Vagina (tissue), 2 donors: ENCODE measurements at places on chromosomes 7 and 10.
A peak's percentile ranks its signal among the peaks of the same experiment; 100 is the strongest.

DNA sequence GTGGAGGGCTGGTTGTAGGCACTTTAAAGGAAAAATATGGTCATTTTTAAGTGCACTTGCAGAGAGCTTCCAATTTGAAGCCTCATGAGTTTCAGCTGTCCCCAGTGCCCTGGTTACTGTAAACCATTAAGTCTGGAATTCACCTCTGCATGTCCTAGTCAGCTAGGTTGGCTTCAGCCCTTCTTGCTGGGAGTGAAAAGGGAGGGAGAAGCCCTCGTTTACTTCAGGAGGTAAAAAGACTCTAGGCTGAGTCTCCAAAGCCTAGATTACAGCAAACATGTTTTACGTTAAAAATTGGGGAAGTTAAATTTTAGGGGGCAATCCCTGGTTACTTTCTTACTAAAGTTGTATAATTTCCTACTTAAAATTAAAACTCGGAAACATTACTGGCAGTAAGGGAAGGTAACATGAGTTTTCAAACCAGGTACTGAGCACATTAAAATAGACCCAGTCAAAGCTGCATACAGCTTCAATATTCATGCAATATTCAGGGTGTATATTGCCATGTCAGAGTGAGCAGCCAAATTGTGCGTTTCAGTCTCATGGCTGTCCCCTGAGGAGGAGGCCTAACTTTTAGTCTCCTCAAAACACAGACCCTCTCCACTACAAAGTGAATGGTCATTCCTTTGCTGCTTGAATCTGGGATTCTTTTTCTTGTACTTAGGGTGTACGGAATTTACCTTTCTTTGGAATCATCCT lies 156.7 kb downstream of the PRKG1 start:
- H3K4me3 ChIP-seq, result no peak overlapping the region
- DNase-seq, result no peak
- no peaks in the 10 kb centered on the region for H3K27me3 ChIP-seq
- no peak overlapping the region for H3K27ac ChIP-seq

DNA sequence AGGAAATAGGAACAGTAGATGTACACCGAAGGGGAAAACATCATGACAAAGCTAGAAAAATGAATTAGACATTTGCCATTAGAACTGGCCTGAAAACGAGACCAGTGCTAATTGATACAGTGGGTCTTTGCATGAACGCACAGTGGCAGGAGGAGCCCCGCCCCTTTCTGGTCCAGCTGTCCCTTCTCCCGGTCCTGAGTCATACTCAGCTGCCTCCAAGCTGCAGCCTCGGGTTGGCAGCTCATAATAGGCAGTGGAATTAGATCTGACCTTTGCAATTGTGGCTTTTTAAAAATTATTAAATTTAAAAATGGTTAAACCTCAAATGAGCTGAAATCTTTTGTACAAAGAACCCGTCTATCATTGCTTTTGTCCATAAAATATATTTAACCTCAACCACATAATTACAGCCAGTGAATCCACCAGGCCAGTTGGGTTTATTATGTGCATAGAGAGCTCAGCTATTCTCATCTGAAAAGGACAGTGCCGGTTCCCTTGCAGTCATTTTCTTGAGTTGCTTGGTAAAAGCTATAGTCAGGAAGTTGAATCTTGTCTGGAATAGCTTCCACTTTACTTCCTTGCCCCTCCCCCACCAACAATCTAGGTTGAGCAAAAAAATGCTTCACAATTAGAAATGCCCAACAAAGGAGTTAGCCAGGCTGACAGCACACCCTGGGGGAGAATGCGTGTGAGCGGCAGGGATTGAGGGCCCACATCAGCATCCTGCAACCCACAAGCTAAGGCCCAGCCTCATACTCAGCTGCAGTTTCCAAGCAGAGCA lies 147.1 kb downstream of the BUB3 start:
- no peaks in the 10 kb centered on the region for H3K27me3 ChIP-seq
- no peaks in the 10 kb centered on the region for H3K36me3 ChIP-seq
- no peak for DNase-seq
- H3K4me3 ChIP-seq, result no peak overlapping the region

DNA sequence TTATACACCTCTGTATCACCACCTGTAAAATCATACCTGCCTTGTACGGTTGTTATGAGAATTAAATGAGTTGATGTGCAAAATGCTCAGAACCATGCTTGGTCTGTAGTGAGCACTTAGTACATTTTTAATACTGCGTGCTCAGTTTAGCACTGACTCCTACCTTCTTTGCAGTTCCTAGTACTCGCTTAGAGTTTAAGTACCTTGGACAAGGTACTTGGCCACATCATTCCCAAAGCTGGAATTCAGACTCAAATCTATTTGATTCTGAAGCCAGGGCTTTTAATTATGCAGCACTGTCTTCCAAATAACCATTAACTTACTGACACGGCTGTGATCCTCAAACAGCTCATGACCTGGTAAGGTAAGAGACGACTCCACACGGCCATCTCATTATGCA lies 100.0 kb upstream of the AGK start:
- no peaks in the 10 kb centered on the region for H3K27me3 ChIP-seq
- H3K4me1 ChIP-seq, result no peaks in the 10 kb centered on the region
- no peak overlapping the region for H3K27ac ChIP-seq
- H3K36me3 ChIP-seq, result no peaks in the 10 kb centered on the region

GRCh38 chr7:158044482-158044823 lies 543.2 kb downstream of the PTPRN2 start:
- no peak overlapping the region for H3K27ac ChIP-seq

DNA sequence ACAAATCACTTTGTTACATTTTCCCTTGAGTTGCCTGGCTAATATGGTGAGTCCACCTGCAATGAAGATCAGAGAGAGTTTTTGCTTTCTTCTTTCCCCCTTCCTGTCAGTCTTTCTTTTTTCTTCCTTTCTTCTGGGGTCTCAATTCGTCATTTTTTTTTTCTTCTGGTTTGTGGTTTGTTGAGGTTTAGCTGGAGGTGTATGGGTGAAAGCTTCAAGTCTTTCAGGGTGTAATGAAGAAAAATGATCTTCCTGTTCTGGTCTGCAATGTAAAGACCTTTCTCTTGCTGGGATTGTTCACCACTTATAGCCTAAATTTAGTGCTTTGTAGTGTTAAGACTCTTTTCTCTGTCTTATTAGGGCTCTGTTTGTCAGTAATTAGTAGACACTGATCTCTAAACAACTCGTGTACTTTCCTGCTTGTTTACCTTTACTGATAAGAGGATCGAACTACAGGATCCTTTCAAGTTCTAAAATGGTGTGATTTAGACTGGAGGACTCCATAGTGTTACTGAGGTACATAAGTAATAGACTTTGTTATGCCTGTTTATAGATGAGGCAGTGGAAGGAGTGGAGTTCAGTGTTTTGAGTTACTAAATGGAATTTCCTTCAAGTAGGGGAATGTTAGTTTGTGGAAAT lies 129.1 kb downstream of the SUGCT start:
- no peaks in the 10 kb centered on the region for H3K4me1 ChIP-seq
- H3K36me3 ChIP-seq, result no peaks in the 10 kb centered on the region
- no peak overlapping the region for H3K27ac ChIP-seq

GRCh38 chr10:297567-297966 lies 162.3 kb downstream of the ZMYND11 start:
- H3K4me1 ChIP-seq, result peaks cover 8% of the 10 kb centered on the region
- peak overlapping the region; percentile 69 for H3K27ac ChIP-seq
- H3K36me3 ChIP-seq, result no peaks in the 10 kb centered on the region
- no peak overlapping the region for H3K4me3 ChIP-seq
- H3K27me3 ChIP-seq, result no peaks in the 10 kb centered on the region

GRCh38 chr10:97538839-97539238 lies 33.7 kb upstream of the ANKRD2 start:
- no peaks in the 10 kb centered on the region for H3K36me3 ChIP-seq
- H3K4me3 ChIP-seq, result no peak overlapping the region
- peak overlapping the region; percentile 93 for H3K27ac ChIP-seq
- DNase-seq, result no peak
- H3K27me3 ChIP-seq, result no peaks in the 10 kb centered on the region

DNA sequence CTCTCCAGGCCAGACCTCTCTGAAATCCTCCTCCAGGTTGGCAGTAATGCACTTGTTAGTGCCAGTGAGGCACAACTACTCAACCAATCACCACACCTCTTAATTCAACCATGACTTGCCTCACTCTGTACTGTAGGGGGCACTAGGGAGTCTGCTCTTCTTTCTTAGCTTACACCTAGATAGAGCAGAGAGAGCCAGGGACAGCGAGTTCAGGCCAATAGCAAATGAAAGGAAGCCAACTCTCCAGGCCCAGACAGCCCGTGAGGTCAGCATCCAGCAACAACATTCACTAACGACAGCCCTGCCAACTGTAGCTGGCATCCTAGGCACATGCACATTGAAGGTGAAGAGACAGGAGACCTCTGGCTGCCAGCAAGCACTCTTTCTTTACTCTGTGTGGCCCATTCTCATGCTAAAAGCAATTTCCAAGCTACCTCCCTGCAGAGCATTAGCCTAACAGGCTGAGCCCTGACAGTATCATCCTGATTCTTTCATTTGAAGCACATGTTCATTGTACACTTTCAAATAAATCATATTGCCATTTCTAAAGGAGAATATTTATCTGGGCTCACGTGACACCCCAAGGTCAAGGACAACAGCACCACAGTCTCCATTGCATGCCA lies 136.3 kb downstream of the DPY19L1 start:
- H3K36me3 ChIP-seq, result no peaks in the 10 kb centered on the region
- no peaks in the 10 kb centered on the region for H3K27me3 ChIP-seq
- no peak for DNase-seq
- H3K4me1 ChIP-seq, result no peaks in the 10 kb centered on the region
- no peak overlapping the region for H3K27ac ChIP-seq

DNA sequence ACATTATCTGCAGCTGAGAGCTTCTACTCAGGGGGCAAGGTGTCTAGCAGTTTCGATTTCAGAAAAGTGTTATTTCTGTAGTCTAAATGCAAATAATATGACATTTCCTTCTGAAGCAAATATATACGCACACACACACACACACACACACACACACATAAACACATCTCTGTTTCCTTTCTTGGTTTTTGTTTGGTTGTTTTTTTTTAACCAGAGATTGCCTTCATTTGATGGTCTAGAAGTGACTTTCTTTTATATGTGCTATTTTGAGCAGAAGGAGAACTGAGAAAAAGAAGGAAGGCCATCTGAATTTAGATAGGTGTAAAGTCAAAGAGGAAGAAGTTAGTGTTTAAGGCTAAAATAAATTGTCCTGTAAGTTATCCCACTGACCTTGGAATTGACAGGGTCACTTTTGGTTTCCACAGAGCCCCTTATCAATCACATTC lies 142.2 kb downstream of the TRIL start:
- DNase-seq, result no peak
- no peaks in the 10 kb centered on the region for H3K27me3 ChIP-seq
- no peak overlapping the region for H3K4me3 ChIP-seq
- no peak overlapping the region for H3K27ac ChIP-seq
- H3K4me1 ChIP-seq, result no peaks in the 10 kb centered on the region

DNA sequence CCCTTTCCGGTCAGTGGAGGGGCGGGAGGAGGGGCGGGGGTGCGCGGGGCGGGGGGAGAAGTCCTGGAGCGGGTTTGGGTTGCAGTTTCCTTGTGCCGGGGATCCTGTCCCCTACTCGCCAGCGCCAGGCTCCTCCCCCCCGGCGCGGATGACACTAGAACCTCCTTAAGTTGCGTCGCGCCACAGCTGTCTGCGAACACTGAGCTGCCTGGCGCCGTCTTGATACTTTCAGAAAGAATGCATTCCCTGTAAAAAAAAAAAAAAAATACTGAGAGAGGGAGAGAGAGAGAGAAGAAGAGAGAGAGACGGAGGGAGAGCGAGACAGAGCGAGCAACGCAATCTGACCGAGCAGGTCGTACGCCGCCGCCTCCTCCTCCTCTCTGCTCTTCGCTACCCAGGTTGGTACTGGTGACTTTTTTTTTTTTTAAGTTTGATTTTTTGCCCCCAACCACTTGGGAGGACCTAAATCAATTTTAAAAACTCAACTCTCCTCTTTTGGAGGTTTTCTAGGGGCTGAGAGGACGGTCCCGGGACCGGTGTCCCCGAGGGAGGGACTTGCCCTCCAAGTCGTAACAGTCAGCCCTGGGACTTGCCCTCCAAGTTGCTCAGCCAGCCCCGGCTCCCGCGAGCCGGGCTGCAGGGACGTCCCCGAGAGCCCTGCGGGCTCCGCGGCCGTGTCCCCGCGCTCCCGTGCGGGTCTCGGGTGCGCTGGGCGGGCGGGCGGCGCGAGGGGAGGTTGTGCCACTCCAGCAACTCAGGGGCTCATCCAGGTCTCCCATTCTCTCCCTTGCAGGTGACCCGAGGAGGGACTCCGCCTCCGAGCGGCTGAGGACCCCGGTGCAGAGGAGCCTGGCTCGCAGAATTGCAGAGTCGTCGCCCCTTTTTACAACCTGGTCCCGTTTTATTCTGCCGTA lies at the start of gene GATA3:
Gene GATA3 (plus strand): TSS at position 195 of the 914 bp plus-strand sequence. CDS start 968 bp downstream, outside the sequence.
- H3K4me3 ChIP-seq, result peak within 1 kb of the TSS; percentile 48
- peaks cover 63% of the 10 kb centered on the region for H3K4me1 ChIP-seq
- DNase-seq, result no peak
- H3K27ac ChIP-seq, result peak within 1 kb of the TSS; percentile 70
- peaks cover 22% of the 10 kb centered on the region for H3K27me3 ChIP-seq

DNA sequence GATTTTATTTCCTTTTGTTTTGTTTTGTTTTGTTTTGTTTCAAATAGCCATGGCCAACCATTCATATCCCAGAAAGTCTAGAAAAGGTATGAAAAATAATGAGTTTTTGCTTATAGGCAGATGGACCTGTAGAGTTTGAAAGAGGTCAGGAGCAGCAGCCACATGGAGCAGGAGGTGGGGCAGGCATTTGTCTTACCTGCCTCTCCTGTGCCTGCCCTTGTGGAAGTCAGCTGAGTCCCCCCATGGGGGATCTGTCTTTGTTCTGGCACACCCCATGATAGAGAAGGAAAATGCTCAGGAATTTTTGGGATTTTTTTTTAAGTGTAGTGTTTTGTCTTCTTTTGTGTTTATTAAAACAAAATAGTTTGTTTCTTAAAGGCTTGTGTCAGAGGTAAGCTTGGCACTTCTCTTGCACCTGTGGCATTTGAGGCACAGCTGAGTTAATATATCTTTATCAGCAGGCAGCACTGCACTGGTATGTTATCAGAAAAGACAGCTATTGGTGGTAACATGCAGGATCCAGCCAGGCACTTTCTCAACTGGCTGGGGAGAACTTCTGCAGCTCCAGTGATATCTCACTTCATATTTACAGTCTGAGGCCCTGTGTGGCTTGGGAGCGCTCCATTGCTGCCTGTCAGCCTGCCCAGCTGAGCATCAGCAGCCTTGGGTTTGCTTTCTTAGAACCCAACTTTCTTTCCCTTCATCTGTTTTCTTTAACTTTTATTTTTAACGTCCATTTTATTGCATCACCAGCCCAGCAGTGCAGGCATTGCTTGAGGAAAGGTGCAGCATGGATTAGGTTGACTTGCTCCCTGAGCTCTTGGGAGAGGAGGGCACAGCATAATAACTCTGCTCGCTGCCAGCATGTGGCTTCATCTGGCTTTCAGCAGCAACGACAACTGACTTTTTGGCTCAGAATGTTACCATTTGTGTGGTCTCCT lies 44.4 kb downstream of the LRRC4 start:
- H3K27me3 ChIP-seq, result no peaks in the 10 kb centered on the region
- DNase-seq, result no peak
- no peak overlapping the region for H3K4me3 ChIP-seq
- H3K27ac ChIP-seq, result no peak overlapping the region
- H3K36me3 ChIP-seq, result no peaks in the 10 kb centered on the region

GRCh38 chr7:152887778-152888177 lies 128.2 kb downstream of the ACTR3B start:
- no peaks in the 10 kb centered on the region for H3K27me3 ChIP-seq
- H3K4me1 ChIP-seq, result no peaks in the 10 kb centered on the region
- H3K4me3 ChIP-seq, result no peak overlapping the region
- DNase-seq, result no peak
- H3K27ac ChIP-seq, result no peak overlapping the region

- DNase-seq, result no peak
- H3K4me3 ChIP-seq, result no peak overlapping the region
- H3K27me3 ChIP-seq, result no peaks in the 10 kb centered on the region
- H3K4me1 ChIP-seq, result peaks cover 6% of the 10 kb centered on the region
These were observed 65.9 kb downstream of the FAM204A start for GRCh38 chr10:118276204-118276603.
